Cerebellum (tissue), 4 donors: ENCODE measurements at places on chromosomes 11 and 22. TPM values are rescaled to one million over a fixed set of nuclear protein-coding genes. Genes with fewer than 3 reads are reported as not detected.

The CLDN5 gene
- total RNA-seq, result 52.7 TPM

The CARD18 gene
- not detected for total RNA-seq

The POU2AF1 gene
- 0.36 TPM for total RNA-seq

The KCNK4 gene
- 2.0 TPM for total RNA-seq

The FIBIN gene
- total RNA-seq, result 13.4 TPM

The TNNT3 gene
- total RNA-seq, result 0.64 TPM

The IL17REL gene
- 0.27 TPM for total RNA-seq

The C11orf42 gene
- total RNA-seq, result not detected

The IGSF22 gene
- total RNA-seq, result 0.45 TPM

The SHISAL1 gene
- total RNA-seq, result 14.6 TPM

The CCDC116 gene
- 0.45 TPM for total RNA-seq

The TH gene
- total RNA-seq, result 0.54 TPM

The PC gene
- total RNA-seq, result 14.2 TPM

The OR5B21 gene
- not detected for total RNA-seq

The KCTD14 gene
- 2.8 TPM for total RNA-seq

The PRODH gene
- total RNA-seq, result 12.3 TPM

The MMP27 gene
- total RNA-seq, result not detected

The CFAP300 gene
- 5.2 TPM for total RNA-seq

The PTPN5 gene
- total RNA-seq, result 26.1 TPM

The F2 gene
- 0.18 TPM for total RNA-seq

The CCDC73 gene
- 0.36 TPM for total RNA-seq

The APOBEC3B gene
- total RNA-seq, result not detected

The PGA4 gene
- total RNA-seq, result 1.1 TPM

The DDI1 gene
- total RNA-seq, result not detected

The NXPE1 gene
- total RNA-seq, result not detected

The DKK3 gene
- total RNA-seq, result 140 TPM

The GGT5 gene
- total RNA-seq, result 2.3 TPM

The GVQW3 gene
- 25.5 TPM for total RNA-seq

The TUT1 gene
- total RNA-seq, result 6.3 TPM

The ST13 gene
- 111 TPM for total RNA-seq

The TRIM49 gene
- not detected for total RNA-seq

The UPK2 gene
- not detected for total RNA-seq

The OR10AG1 gene
- total RNA-seq, result not detected

The FJX1 gene
- total RNA-seq, result 17.2 TPM

The OR52E8 gene
- total RNA-seq, result not detected

The CD3D gene
- total RNA-seq, result 0.91 TPM

The MIAT gene
- total RNA-seq, result 194 TPM

The DCDC1 gene
- total RNA-seq, result 54.1 TPM

The PRDM11 gene
- total RNA-seq, result 10.9 TPM

The COX8A gene
- 204 TPM for total RNA-seq

The OR2AG2 gene
- 2.3 TPM for total RNA-seq
